ENCODE measurements at places on chromosomes 3 and 15. TPM values are rescaled to one million over a fixed set of nuclear protein-coding genes. Genes with fewer than 3 reads are reported as not detected.

- no peak overlapping the region for H3K4me3 ChIP-seq
- H3K36me3 ChIP-seq: peaks cover 18% of the 10 kb centered on the region
- peak overlapping the region; percentile 99 for H3K27ac ChIP-seq
- peaks cover 91% of the 10 kb centered on the region for H3K4me1 ChIP-seq
These were observed 27.9 kb downstream of the EHD4 start for GRCh38 chr15:41944313-41944940.

The FBXW12 gene
- total RNA-seq: not detected

The SMAD6 gene
- total RNA-seq: 12.5 TPM

DNA sequence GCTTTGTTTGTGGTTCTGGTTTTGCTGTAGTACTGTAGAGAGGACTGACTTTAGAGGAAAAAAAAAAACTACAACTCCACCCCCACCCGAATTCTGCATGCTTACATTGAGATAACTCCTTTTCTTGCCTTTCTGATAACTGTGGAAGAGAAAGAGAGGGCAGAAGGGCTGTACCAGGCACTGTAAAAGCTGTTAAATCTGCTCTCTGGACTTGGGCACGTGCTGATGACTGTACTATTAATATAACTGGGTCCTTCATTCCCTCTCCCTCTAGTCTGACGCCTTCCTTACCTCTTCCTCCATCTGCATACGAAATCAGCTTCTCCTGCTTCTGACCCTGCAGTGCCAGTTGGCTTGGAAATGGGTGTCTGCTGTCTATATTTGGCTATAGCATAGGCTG is 15.0 kb downstream of the MAPKBP1 start:
- H3K27me3 ChIP-seq: no peaks in the 10 kb centered on the region
- no peak overlapping the region for H3K4me3 ChIP-seq
- no peak for DNase-seq

DNA sequence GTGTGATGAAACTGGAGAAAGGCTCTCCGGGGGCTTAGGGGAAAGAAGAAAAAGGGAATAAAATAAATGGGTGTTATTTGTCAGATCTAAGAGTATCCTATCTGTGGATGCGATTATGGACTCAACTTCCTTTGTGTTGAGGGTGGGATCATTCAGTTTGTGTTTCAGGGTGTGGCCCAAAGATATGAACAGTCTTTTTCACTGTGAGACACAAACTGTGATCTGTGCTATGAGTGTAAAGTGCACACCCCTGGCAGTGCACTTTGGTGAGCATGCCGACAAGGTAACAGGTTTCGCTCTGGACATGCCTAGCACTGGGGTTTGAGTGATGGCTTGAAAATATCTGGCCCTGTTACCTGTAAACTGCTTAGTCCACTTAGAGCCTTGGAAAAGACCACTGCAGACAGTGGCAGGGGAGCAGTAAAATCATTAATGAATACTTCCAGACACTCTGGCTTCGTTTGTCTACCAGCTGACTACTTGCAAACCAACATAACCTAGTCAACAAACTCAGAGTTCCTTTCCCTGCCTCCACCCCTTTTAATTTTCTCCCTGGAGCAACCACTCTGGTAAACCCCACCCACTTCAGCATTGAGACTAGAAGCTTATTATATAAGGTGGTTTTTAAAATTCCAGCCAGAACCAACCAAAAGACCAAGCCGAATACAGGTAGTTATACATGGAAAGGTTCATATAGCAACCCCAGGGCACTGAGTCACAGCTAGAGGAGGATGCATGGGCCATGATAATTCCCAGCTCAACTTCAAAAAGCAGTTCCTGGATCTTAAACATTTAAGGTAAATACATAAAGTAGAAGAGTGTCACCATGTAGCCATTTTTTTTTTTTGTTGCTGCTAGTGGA is 55.1 kb downstream of the TAMM41 start:
- H3K27ac ChIP-seq: no peak overlapping the region
- peaks cover 7% of the 10 kb centered on the region for H3K36me3 ChIP-seq
- no peaks in the 10 kb centered on the region for H3K27me3 ChIP-seq
- no peak overlapping the region for H3K4me3 ChIP-seq
- DNase-seq: no peak
- no peaks in the 10 kb centered on the region for H3K4me1 ChIP-seq

The PDIA3 gene
- total RNA-seq: 757 TPM

- H3K4me3 ChIP-seq: no peak overlapping the region
- H3K27me3 ChIP-seq: no peaks in the 10 kb centered on the region
- H3K36me3 ChIP-seq: no peaks in the 10 kb centered on the region
- no peak for DNase-seq
These were observed 20.9 kb downstream of the KAT2B start for GRCh38 chr3:20060974-20061685.

- no peak for DNase-seq
- no peaks in the 10 kb centered on the region for H3K4me1 ChIP-seq
- H3K4me3 ChIP-seq: no peak overlapping the region
- H3K36me3 ChIP-seq: no peaks in the 10 kb centered on the region
- H3K27ac ChIP-seq: no peak overlapping the region
- H3K27me3 ChIP-seq: no peaks in the 10 kb centered on the region
These were observed 46.9 kb downstream of the GRIP2 start for GRCh38 chr3:14492948-14493881.

The SUSD5 gene
- 15.3 TPM for total RNA-seq
